ENCODE measurements at places on chromosomes 2 and 18. TPM values are rescaled to one million over a fixed set of nuclear protein-coding genes. Genes with fewer than 3 reads are reported as not detected.

DNA sequence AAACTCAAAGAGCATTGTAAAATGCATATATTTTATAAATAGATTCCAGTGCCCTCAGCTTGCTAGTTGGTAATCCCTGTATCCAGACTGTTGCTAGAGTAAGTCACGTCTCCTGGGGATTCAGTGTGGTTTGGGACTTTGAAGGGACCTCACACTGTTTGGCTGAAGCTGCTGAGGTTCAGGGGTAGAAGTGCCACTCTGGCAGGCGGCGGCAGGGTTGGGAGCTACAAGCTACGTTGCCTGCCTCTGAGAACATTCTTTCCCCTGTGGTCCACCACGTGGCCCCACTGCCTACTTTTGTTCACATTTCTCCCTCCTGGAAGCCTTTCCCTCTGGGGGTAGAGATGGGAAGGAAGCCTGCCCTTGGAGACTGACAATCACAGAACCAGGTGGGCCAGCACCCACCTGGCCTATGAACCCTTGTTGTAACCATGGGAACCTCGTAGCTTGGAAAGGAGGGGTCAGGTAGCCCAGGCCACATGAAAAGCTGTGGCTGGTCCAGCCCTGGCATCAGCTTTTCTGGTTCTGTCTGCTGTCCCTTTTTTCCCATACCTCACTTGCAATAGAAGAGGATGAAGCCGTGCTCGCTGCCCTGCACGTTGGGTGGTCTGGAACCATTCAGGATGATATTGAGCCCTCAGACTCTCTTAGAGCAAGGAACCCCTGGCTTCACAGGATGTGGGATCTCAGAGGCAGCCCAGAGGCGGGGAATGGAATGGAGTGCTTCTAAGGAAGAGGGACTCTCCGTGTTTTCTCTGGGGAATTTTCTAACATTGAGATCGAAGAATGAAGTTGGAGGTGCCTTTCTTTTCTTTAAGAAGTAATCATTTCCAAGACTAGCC lies 2.9 kb downstream of the RNF144A start:
- peak overlapping the region; percentile 12 for H3K4me3 ChIP-seq
- H3K4me1 ChIP-seq = peaks cover 32% of the 10 kb centered on the region
- H3K36me3 ChIP-seq = peaks cover 7% of the 10 kb centered on the region
- no peaks in the 10 kb centered on the region for H3K27me3 ChIP-seq

- H3K27me3 ChIP-seq = no peaks in the 10 kb centered on the region
- H3K4me1 ChIP-seq = no peaks in the 10 kb centered on the region
Observed at GRCh38 chr18:79896738-79897137, 54.7 kb downstream of the SLC66A2 start.

DNA sequence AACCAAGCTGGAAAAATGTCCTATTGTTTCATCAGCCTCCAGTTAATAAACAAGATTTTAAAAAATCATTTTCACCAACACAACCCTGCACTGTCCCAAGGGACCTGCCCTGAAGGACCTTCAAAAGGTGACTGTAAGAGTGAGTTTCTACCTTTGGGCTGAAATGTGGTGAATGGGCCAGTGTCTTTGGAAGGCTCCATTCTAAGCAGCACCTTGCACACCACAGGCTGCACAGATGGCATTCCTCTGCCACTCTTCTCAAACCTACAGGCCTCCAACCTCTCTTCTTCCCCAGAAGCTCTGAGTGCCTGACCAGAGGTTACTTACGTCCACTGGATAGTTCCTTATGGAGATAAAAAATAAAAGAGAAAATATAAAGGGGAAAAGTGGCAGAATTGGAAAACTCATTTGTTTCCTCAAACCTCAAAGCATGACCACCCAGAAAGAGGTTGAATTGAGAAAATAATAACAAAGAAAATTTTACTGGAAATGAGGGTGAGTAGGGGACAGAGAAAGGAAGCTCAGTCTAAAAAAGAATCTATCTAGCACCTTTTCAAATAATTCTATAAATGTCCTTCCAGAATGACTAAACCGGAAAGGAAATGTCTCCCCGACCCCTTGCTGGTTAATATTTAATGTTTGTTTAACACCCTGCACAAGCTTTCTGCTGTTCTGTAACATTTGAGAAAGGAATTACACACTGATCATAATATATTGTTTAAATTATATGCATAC lies 175.7 kb downstream of the METTL4 start:
- no peak overlapping the region for H3K27ac ChIP-seq
- H3K27me3 ChIP-seq = peaks cover 30% of the 10 kb centered on the region
- no peaks in the 10 kb centered on the region for H3K4me1 ChIP-seq
- no peak for DNase-seq
- H3K36me3 ChIP-seq = no peaks in the 10 kb centered on the region
- H3K4me3 ChIP-seq = no peak overlapping the region

DNA sequence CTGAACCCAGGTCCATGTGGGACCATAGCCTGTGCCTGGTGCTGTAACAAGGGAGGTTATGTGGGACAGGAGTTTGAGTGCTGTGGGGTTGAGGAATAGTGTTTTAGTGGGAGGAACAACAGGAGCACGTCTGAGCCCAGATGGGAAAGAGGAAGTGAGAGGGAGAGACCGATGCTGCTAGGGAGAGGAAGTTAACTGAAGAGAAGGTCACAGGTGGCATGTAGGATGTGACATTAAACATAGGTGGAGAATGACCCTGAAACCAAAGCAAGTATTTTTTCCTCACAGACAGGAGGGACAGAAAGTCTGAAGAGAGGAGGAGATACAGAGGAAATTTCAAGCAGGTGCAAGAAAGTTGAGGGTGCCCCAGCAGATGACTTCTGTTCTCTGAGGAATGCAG lies 87.8 kb downstream of the ACOXL start:
- H3K27ac ChIP-seq = peak overlapping the region; percentile 41
- H3K4me1 ChIP-seq = peaks cover 8% of the 10 kb centered on the region
- H3K4me3 ChIP-seq = peak overlapping the region; percentile 43
- H3K27me3 ChIP-seq = peaks cover 16% of the 10 kb centered on the region
- DNase-seq = no peak

DNA sequence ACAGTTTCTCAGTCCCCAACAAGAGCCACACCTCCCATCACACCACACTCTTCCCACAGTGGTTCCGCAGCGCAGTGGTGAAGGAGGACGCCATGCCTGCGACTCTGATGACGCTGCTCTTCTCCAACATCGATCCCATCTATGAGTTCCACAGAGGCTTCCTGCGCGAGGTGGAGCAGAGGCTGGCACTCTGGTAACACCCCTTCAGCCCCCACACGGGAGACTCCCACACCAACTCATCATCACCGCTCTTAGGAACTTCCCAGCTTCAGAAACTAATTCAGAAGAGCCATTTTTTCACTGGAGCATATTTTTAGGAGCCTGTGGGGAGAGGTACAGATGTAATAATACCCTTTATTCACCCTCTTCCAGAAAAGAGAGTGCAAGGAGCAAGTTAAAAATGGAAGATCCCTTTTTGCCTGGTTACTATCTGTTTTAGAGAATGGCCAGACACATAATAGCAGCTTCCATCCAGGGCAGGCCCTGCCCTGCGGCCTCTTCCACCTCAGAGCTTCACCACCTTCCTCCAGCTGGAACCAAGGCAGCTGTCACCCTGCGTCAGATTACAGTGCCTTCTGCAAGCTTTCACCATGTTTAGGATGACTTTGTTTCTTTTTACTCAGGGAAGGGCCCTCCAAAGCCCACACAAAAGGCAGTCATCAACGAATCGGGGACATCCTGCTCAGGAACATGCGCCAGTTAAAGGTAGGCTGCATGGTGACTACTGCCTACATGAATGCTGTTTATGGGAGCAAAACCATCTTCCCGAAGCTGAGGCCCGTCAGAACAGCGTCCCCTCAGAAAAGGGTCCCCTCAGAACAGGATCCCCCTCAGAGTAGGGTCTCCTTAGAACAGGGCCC lies 44.9 kb downstream of the STK25 start:
- H3K27ac ChIP-seq = no peak overlapping the region
- no peaks in the 10 kb centered on the region for H3K4me1 ChIP-seq
- no peak overlapping the region for H3K4me3 ChIP-seq
- no peaks in the 10 kb centered on the region for H3K36me3 ChIP-seq
- DNase-seq = no peak

The CYP27A1 gene
- total RNA-seq = 0.39 TPM

The TRABD2A gene
- total RNA-seq = 60.5 TPM

The BOLL gene
- total RNA-seq = not detected

The LDLRAD4 gene
- total RNA-seq = 112 TPM
